NCI-H2081 (cell line): ENCODE measurements at places on chromosomes 7 and 10.

DNA sequence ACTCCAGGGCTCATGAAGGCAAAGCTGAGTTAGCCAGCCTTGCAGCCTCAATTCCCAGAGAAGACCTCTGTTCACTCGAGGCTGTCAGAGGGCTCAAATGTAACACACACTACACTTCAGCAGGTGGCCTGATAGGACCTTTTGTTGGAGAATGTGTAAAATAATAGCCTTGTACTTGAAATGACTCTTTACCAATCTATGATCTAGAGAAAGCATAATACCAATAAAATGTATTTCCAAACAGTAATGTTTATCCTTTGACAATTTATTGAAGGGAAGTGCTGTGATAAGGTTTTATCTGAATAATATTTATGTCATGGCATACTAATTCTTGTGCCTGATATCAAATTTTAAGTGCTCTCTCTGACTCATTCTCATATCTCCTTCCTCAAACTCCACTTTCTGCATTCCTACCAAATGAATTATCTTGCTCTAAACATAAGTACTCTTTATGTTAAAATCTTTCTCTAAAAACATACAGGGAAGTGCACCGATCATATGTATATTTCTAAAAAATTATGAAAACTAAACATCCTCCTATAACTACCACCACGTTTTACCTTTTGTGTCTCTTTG is 20.9 kb downstream of the CYP3A7 start:
- DNase-seq, result no peak

DNA sequence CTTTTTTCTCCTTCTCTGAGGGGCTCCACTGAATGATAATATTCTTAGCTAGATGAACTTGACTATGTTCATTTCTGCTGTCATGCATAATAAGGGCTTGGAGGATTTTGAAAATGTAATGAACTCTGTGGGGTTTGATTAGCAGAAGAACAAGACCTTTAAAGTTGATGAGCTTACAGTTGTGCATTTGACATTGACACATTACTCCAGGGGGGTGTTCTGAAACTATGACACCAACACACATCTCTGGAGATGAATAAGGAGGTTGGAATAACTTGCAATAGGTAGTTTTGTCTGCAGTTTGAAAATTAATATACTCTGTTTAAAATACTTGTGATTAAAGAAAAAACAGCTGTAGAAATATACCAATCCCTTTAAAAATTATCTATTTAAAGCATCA is 80.3 kb downstream of the ANK3 start:
- DNase-seq, result no peak

GRCh38 chr7:39647816-39648215 is 24.4 kb downstream of the RALA start:
- no peak for DNase-seq

- no peak for DNase-seq
Observed at GRCh38 chr10:15563246-15563645, 156.5 kb downstream of the ITGA8 start.

- DNase-seq, result no peak
Observed at GRCh38 chr7:81155654-81156373, 237.0 kb upstream of the SEMA3C start.

GRCh38 chr10:57260175-57260574 is 899.1 kb upstream of the ZWINT start:
- no peak for DNase-seq

- no peak for DNase-seq
Observed at GRCh38 chr10:451021-451471, 238.4 kb downstream of the DIP2C start.

DNA sequence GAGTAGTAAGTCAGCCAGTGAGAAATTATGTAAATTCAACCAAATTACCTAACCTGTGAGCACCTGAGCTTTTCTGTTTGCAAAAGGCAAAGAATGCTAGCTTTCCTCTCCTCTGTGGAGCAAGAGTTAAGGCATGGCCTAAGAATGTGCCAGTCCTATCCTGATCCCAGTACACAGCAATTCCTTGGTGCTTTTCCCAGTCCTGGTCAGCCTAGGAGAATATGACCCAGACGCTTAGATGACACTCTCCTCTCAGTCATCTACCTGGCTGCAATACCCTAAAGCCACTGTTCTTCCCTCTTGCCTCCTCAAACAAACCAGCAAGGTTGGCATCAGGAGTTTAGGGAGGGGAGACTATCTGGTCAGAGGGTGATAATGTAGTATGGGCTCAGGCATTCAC is 4.1 kb downstream of the PDLIM1 start:
- DNase-seq, result no peak

GRCh38 chr7:89943525-89944050 is 210.7 kb upstream of the STEAP1 start:
- no peak for DNase-seq

DNA sequence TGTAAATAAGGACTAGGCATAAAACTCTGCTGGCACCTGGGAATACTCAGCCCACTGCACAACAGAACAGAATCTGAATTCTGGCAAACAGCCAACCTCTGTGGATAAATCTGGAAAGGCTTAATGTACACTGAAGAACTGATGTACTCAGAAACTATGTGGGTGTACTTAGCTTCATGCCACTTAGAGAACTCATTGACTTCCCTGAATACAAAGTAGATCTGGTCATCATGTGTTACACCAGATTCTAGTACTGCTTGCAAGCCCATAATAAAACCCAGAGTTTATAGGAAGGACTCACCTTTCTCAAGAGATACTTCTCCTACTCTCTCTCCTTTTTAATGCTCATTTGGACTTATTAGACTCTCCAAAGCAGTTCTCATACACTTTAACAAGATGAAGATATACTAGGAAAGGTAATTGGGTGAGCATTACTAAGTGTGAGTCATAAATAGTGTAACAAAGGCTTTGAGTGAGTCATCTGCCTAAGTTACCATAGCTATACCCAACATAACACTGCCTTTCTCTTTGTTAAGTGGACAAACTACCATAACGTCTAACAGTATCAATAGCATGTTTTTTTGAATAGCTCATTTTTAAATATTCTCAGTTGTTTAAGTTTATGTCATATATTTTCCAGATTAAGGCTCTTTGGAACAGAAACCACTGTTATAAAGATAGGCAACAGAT is 309.1 kb downstream of the MDFIC start:
- DNase-seq, result no peak

DNA sequence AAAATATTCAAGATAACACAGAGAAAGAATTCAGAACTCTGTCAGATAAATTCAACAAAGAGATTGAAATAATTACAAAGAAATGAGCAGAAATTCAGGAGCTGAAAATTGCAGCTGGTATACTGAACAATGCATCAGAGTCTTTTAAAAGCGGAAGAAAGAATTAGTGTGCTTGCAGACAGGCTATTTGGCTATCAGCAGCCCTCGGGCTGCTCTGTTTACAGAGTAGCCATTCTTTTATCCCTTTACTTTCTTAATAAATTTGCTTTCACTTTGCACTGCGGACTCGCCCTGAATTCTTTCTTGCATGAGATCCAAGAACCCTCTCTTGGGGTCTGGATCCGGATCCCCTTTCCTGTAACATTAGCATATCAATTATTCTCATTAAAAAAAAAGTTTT is 1040.0 kb downstream of the SORCS3 start:
- no peak for DNase-seq

- DNase-seq, result no peak
Observed at GRCh38 chr7:84236398-84236797, 41.8 kb upstream of the SEMA3A start.

GRCh38 chr7:48781752-48782151 is 142.6 kb upstream of the CDC14C start:
- DNase-seq, result peak; percentile 21
